Activated CD4-positive, alpha-beta T cell treated with anti-CD3 and anti-CD28 coated beads, Interleukin-2, amount 50 U/mL, for 24 hours (primary cell): ENCODE measurements at places on chromosomes 11 and 22.

GRCh38 chr22:40237788-40238424, 60.2 kb downstream of the TNRC6B start:
- DNase-seq = no peak

- DNase-seq = no peak
Observed at GRCh38 chr22:28923826-28924732, 40.7 kb downstream of the ZNRF3 start.

DNA sequence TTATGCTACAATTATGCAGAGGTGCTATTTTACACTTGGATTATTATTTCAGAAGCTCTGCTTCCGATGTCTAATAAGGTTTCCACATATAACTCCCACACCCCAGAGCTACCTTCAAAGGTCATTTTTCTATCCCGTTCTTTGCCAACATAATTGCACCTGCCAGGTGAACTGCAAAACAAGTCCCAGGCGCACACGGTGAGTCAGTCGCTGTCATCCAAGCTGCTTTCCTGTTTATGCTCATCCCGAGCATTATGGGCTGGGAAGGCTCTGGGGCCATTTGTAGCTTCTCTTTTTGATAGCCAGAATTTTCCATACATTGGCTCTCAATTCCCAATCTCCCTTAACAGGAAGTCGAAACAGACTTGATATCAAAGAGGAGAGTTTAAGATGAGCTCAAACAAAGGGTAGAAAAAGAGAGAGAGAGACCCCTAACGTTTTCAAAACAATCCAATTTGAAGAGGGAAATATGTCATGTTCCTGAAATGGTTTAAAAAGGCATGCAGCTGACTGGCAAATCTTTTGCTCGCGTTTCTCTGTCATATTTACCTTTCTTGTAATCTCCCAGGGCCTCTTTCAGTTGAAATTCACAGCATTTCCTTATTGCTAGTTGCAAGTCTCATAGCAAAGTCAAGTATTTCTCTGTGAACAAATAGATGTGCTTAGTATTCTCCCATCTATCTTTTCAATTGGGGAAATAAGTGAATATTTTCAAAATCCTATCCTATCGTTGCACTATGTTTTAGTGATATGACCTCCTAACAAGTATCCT, 815.9 kb downstream of the KCNA4 start:
- no peak for DNase-seq

GRCh38 chr11:78810559-78811009, 235.9 kb upstream of the NARS2 start:
- DNase-seq = no peak

DNA sequence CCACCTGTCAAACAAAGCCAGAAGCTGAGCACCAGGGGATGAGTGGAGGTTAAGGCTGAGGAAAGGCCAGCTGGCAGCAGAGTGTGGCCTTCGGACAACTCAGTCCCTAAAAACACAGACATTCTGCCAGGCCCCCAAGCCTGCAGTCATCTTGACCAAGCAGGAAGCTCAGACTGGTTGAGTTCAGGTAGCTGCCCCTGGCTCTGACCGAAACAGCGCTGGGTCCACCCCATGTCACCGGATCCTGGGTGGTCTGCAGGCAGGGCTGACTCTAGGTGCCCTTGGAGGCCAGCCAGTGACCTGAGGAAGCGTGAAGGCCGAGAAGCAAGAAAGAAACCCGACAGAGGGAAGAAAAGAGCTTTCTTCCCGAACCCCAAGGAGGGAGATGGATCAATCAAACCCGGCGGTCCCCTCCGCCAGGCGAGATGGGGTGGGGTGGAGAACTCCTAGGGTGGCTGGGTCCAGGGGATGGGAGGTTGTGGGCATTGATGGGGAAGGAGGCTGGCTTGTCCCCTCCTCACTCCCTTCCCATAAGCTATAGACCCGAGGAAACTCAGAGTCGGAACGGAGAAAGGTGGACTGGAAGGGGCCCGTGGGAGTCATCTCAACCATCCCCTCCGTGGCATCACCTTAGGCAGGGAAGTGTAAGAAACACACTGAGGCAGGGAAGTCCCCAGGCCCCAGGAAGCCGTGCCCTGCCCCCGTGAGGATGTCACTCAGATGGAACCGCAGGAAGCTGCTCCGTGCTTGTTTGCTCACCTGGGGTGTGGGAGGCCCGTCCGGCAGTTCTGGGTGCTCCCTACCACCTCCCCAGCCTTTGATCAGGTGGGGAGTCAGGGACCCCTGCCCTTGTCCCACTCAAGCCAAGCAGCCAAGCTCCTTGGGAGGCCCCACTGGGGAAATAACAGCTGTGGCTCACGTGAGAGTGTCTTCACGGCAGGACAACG, 11.7 kb downstream of the CXCR5 start:
- no peak for DNase-seq

GRCh38 chr22:27311698-27312550, 489.6 kb downstream of the MN1 start:
- DNase-seq = no peak

GRCh38 chr22:46024136-46024840, 47.3 kb upstream of the WNT7B start:
- DNase-seq = no peak

- DNase-seq = no peak
Observed at GRCh38 chr22:40633036-40633435, 3.5 kb downstream of the MRTFA start.

DNA sequence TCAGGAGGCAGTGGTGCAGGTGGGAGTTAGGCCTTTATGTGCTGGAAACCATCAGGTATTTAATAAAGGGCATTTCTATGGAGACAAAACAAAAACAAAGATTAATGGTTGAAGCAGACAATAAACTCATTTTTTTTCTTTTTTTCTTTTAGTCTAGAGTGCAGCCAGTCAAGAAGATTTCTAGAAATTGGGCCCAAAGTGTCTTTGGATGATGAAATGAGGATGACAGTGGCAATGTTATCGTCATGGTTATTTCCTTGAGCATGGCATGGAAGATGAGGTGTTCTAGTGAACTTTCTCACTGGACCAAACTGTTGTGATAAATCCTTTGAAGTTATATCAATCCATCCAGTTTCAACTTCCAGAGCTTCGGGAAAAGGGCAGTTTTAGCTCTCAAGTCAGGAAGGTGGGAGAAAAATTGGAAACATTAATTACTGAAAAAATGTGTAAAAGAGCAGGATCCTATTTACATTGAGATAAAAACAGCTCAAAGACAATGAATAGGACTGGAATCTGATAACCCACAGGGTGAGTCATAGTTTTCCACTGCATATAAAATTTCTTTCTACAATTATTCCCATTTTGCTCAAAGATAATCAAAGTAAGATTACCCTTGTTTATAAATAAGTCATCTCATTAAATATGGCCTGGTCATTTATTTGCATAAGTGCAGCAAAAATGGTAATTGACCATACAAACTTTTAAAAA, 33.0 kb downstream of the PRR5L start:
- no peak for DNase-seq

DNA sequence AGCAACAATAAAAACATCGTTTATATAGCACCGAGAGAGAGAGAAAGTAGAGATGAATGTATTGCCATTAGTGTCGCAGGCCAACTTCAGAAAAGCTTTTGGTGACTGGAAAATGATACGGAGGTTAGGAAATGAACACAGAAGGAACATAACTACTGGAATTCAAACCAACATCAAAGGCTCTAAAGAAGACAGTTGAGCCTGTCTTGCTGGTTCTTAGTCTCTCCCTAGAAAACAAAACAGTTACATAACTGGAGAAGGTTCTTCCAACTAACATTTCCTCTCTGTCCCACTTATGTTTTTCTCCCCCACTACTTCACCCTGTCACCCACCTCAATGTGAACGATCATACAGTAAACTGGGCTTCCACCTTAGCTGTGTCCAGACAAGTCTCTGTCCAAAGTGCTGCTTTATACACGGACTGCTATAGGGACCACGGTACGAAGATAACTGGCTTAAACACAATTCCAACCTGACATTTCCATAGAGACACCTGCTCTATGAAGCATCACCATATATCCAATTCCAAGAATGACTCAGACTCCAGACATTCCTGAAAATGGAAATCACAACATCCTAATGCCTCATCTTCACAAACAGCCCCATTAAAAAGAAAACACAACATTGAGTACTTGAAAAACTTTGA, 85.2 kb upstream of the ARHGAP32 start:
- no peak for DNase-seq

DNA sequence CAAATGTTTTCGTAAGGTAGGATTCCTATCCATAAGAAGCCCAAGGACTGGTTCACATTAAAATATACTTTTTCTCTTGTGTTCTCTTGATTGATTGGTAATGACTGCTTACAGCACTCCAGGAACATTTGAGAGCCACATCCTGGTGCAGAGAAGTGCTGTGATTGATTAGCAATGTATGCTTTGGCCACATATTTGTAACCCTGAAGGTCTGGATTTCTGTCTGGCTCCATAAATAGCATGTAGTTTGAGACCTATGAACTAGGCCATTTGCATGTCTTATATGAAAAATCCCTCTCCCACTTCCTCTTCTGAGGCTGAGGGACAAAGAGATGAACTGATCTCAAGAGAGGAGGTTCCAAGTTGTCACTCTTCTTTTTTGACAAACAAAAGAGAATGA, 49.3 kb upstream of the CD44 start:
- DNase-seq = no peak

GRCh38 chr22:50621356-50621880, 6.5 kb downstream of the ARSA start:
- no peak for DNase-seq

DNA sequence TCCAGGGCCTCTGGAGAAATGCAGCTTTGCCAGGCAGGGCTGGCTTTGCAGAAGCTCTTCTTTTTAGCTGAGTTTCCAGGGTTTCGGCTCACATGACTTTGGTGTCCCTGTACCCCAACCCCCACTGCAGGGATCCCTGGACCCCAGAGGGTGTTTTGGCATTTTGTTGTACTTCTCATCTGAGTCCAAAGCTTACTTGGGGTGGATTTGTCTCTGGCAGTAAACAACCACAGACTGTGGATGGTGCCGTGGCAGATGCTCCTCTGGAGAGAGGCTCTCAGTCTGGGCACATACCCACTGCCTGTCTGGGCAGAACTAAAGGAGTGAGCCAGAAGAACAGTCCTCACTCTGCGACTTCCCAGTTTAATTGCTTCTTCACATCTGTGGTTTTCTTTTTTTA, 49.6 kb downstream of the COMMD9 start:
- DNase-seq = no peak

GRCh38 chr11:19474211-19474610, 233.5 kb upstream of the E2F8 start:
- no peak for DNase-seq

DNA sequence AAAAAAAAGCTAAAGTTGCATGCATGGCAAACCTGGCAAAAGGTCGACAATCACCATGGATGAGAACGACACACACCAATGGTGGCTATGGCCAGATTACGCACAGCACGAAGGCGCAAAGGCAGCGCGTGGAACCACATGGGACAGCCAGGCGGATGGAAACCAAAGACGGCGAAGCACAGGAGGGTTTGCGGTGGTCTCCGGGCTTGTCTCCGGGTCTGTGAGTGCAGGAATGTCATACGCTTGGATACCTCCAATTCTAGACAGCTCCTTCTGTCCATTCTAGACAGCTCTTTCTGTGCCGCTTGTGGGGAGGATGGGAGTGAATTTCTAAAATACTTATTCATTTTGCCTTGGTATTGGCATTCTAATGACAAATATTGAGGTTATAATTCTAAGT, 685.4 kb downstream of the BRD1 start:
- DNase-seq = no peak

DNA sequence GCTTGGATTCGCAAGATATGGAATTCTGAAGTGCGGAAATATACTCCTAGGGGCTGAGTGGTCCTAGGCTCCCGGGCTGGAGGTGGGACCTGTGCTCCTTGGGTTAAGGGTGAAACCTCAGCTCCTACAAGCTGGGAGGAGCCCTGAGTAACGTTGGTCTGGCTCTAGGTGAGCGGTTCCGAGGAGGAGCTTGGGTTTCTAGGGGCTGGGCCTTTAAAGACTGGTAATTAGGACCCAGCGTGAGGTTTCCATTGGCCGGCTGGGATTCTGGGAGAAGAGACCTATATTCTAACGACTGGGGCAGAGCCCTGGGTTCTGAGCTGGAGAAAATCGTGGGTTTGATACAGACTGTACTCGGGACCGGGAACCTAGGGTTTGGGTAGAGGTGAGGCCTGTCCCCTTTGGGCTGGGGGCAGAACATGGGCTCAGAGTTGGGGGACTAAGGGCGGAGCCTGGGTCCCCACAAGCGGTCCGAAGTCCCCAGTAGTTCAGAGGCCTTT, 882 bp upstream of the MAP4K2 start:
- no peak for DNase-seq

- DNase-seq = no peak
Observed at GRCh38 chr11:14619603-14620531, 23.7 kb upstream of the PDE3B start.

DNA sequence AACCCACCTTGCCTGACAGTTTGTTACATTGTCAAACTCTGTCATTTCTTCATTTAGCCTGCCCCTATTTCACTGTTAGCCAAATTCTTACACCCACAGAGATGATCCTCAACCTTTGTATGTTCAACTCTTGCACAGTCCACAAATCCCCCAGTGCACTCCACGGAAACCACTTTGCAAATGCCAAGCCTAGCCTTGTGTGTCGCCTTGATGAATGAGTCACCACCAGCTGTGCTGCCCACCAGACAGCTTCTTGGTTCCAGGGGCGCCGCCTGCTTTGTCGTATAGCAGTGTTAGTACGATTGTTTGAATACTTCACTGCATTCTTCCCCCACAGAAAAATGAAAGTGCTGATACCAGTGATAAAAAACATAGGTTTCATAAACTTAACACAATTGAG, 686.3 kb downstream of the NTM start:
- no peak for DNase-seq
